Stimulated activated CD4-positive, alpha-beta T cell treated with anti-CD3 and anti-CD28 coated beads, Interleukin-2, amount 100 ng/mL, for 4 hours (primary cell): ENCODE measurements at places on chromosomes 3 and 15.

- no peak for DNase-seq
These were observed 648.8 kb upstream of the KCNMB2 start for GRCh38 chr3:177887475-177887874.

DNA sequence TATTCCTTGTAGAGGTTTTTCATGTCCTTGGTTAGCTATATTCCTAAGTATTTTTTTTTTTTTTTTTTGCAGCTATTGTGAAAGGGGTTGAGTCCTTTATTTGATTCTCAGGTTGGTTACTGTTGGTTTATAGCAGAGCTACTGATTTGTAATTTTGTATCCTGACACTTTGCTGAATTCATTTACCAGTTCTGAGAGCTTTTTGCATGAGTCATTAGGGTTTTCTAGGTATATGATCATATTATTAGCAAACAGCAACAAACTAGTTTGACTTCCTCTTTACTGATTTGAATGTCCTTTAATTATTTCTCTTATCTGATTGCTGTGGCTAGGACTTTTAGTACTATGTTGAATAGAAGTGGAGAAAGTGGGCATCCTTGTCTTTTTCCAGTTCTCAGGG, 737.4 kb downstream of the ZNF385D start:
- DNase-seq: no peak

- no peak for DNase-seq
These were observed 29.8 kb downstream of the SPICE1 start for GRCh38 chr3:113485161-113485609.

- no peak for DNase-seq
These were observed 83.5 kb downstream of the IGF1R start for GRCh38 chr15:98731712-98732450.

- DNase-seq: no peak
These were observed 90.0 kb downstream of the LRRK1 start for GRCh38 chr15:101009176-101009575.
